Stimulated activated CD4-positive, alpha-beta T cell treated with anti-CD3 and anti-CD28 coated beads, TNF-alpha, amount 100 ng/mL, for 24 hours (primary cell): ENCODE measurements at places on chromosomes 6 and 20.

- DNase-seq = no peak
Observed at GRCh38 chr6:95423331-95423730, 154.0 kb upstream of the MANEA start.

GRCh38 chr6:116352515-116353471, 18.0 kb upstream of the DSE start:
- DNase-seq = no peak

- no peak for DNase-seq
Observed at GRCh38 chr20:13231031-13231752, 10.1 kb downstream of the ISM1 start.

GRCh38 chr20:13180986-13181889, 39.8 kb upstream of the ISM1 start:
- no peak for DNase-seq

GRCh38 chr6:34237722-34238584, 1.3 kb downstream of the HMGA1 start:
- peak; percentile 50 for DNase-seq

- no peak for DNase-seq
Observed at GRCh38 chr6:39765508-39766065, 26.6 kb upstream of the DAAM2 start.

- no peak for DNase-seq
Observed at GRCh38 chr6:72850040-72850439, 228.2 kb downstream of the KCNQ5 start.

DNA sequence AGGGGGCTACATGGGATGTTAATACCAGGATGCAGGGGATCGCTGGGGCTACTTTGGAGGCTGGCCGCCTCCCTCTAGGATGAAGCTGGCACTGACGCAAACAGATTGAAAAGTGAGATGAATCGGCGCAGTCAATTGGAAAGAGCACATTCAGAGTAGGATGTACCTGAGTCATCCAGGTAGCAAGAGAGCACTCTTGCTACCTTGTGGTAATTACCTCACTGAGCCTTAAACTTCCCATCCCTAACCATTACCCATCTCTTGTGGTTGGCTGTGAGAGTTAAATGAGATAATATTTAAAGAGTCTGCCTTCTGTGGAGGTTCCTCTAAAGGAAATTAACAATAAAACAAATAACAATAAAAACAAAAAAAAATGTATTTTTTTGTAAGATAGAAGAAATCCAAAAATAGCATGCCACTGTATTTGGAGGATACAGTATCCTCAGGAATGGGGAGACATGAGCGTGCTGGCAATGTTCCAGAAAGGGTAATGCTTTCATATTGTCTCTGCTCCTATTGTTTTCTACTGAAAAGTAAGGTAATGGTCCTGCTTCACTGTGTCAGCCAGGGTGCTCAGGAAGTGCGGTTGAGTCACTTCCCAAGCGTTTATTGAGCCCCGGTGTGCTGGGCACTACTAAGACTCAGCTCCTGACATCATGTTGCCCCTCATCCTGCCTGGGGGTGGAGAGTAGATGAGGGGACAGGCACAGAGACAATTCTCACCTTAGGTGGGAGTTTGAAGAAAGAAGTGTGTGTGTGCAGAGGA, 301.1 kb downstream of the EYA4 start:
- DNase-seq = no peak

- DNase-seq = no peak
Observed at GRCh38 chr6:35719830-35720733, 16.8 kb upstream of the ARMC12 start.

- DNase-seq = no peak
Observed at GRCh38 chr6:131947986-131948661, 3.0 kb downstream of the CCN2 start.

DNA sequence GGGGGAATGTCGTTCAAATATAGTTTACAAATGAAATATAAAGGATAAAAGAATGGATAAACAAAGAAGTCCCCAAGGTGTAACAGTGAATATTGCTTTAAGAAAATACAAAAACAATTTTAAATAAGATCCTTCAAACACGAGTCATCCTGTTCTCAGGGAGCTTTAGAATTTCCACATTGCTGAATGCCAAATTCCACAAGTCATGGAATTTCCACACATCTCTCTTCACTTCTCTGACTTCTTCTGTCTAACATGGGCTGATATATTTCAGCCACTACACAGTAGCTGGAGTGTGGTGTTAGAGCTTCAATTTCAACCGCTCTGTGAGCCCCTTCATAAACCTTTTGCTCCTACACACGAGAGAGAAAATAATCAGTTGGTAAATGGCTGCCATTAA, 28.0 kb downstream of the IL22RA2 start:
- no peak for DNase-seq

DNA sequence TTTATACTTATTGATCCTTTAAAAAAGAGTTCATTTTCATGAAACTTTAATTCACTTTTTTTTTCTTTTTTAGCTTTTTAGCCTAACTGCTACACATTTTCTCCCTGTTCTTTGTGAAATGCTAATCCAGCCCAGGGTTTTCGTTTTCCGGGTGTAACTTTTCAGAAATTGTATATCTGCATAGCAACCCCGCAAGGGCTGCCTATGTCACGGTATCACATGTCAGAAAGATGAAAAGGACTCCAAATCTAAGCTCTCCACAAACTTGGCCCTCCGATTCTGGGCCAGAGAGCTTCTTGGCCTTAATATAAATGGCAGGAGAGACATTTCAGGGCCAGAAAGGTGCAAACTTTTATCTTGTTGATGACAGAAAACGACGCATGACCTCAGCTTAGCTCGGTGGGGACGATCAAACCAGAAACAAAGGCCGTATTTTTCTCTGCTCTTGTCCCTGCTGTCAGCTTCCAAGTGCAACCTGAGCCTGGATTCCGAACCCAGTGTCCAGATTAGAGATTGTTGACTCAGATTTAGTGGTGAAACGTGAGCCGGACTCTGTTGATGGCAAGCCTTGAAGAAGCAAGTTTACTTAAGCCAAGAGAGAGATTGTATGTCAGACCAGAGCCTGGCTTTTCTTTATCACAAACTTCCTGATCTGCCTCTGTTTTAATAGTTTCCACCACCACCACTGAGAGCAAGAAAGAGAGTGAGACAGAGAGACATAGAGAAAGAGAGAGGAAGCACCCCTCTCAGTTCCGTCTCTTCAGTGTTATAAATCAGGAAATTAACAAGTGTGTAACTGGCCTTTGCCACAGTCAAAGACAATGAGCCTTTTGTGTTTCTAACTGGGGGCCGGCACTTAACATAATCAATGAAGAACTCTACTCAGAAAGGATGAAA, 157.8 kb downstream of the SCML4 start:
- DNase-seq = no peak

DNA sequence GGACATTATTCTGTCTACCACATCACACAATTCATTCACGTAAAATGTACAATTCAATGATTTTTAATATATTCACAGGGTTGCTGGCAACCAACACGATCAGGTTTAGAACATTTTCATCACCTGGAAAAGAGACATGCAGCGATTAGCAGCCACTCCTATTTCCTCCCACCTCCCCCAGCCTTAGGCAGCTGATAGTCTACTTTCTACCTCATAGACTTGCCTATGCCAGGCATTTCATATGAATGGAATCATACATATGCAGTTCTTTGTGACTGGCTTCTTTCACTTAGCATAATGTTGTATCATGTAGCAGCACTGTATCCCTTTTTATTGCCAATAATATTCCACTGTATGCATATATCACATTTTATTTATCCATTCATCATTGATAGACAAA, 31.5 kb upstream of the CTNNBL1 start:
- no peak for DNase-seq
